Activated T-helper 2 cell treated with anti-CD3 and anti-CD28 coated beads, Interferon-gamma antibody, Interleukin-2, Interleukin-4, amounts not matched to agents 10 μg/mL and 5 μg/mL and 100 μg/mL, durations not matched to agents 14 hours and 24 hours and 36 hours (primary cell): ENCODE measurements at places on chromosomes 1 and 21. TPM values are rescaled to one million over a fixed set of nuclear protein-coding genes. Genes with fewer than 3 reads are reported as not detected.

DNA sequence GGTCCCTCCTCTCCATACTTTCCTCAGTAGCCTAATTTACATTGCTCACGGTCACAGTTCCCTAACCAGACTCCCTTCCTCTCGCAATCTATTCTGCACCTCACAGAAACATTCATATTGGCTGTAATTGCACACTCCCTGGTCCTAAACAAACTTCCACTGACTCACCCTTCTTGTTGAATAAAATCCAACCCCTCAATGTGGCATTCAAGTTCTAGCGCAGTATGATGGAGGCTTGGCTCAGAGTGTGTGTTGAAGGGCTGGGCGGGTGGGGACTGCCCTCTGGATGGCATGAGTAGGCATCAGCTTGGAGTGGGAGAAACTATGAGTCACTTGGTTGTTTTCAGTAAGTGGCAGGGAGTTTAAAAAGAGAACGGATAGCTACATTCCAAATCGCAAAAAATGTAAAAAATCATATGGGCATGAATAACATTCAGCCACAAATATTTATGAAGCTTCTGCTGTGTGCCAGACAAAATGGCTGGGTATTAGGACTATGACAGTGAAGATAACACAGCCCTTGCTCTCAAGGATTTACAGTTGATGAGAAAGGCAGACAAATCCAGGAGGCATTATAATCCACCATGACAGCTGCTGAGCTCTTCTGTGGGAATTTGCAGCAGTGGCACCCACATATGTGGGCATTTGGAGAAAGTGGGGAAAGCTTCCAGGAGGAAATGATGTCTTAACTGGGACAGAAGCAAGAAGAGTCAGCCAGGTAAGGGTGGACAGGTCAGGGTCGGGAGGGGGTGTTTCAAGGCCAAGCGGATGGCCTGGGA, 42.2 kb upstream of the LYST start:
- no peaks in the 10 kb centered on the region for H3K36me3 ChIP-seq
- no peak overlapping the region for H3K4me3 ChIP-seq
- H3K27me3 ChIP-seq, result peaks cover 8% of the 10 kb centered on the region
- peaks cover 38% of the 10 kb centered on the region for H3K4me1 ChIP-seq

DNA sequence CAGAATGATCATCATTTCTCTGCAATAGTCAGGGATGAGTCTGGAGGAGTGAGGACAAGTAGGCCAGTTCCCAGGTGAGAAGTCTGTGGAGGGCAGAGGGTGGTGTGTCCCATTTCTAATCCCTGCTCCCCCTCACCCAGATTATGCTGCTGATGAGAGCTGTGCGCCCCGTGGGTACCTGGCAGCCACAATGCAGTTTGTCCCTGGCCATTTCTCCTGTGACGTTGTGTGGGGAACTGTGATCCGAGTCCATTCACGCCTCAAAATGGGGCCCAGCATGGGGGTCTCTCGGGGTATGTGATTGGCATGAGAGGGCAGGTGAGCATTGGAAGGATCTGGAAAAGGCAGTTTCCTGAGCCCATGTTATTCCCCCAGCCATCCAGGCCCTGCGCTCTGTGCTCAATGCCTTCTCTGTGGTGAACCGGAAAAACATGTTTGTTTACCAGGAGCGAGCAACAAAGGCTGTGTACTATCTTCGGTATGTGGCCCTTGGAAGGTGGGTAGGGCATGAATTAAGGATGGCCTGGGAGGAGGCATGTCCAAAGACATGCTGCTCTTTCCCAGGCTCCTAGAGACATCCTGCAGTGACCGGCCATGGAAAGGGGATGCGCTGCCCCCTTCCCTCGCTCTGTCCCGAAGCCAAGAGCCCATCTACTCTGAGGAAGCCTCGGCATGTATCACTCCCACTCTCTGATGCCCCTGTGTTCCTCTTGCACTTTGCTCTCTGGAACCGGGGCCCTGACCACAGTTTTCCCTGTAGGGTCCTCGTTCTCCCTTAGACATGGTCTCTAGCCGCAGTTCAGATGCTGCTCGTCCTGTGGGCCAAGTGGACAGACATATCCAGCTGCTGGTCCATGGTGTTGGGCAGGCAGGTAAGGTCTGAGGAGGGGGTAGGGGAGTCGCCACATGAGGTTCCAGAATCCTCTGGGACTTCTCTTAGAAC, 16.4 kb downstream of the HYI start:
- H3K4me3 ChIP-seq, result no peak overlapping the region
- no peak for DNase-seq
- no peaks in the 10 kb centered on the region for H3K27me3 ChIP-seq
- H3K4me1 ChIP-seq, result no peaks in the 10 kb centered on the region
- H3K36me3 ChIP-seq, result peaks cover 53% of the 10 kb centered on the region
- H3K27ac ChIP-seq, result no peak overlapping the region

DNA sequence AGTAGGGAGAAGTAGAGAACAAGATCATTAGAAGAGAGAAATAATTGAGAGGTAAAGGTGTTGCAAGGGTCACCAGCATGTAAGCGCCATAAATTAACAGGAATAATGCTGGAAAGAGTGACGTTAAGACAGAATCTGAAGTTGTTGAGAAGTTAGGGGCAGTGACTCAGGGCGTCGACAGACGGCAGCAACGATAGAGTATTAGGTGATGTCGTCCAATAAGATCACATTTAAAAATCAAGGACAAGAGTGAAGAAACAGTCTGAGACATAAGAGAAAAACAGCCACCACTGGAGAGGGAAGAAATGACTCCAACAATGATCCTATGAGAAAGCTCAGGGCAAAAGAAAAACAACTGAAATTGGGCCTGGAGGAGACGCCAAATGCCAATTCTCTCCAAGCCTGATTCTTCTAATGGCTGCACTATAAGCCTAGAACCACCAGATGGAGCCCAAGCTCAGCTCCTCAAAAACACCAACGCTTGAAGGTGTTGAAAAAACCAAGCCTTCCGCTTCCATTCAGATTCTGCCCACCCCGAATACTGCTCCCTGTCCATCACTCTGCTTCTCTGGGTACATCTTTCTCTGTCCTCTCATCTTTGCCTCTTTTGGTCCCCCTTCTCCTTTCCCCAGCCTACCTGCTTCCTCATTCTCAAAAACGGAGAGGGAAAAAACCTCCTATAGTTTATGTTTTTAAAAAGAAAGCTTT, 70.0 kb downstream of the LUZP1 start:
- H3K27me3 ChIP-seq, result no peaks in the 10 kb centered on the region
- peaks cover 11% of the 10 kb centered on the region for H3K36me3 ChIP-seq

The OBSCN gene
- total RNA-seq, result 22.1 and 25.4 TPM in 2 replicates

The CELA3A gene
- total RNA-seq, result not detected in 2 replicates

The MUL1 gene
- total RNA-seq, result 17.1 and 17.4 TPM in 2 replicates

DNA sequence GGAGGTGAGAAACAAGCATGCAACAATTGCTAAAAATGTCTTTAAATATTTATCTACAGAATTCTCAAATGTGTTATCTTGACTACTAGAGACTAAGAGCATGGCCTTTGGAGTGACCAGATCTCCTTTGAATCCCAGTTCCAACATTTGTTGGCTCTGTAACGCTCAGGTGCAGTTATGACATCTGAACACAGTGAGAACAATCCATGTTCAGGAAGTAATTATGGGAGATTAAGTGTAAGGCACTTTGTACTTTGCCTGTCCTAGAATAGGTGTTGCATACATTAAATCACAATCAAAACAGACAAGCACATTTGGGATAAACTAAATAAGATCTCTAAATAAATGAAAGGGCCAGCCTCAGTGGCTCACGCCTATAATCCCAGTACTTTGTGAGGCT, 454.5 kb downstream of the SMYD3 start:
- no peak for DNase-seq
- H3K4me1 ChIP-seq, result no peaks in the 10 kb centered on the region
- no peaks in the 10 kb centered on the region for H3K36me3 ChIP-seq
- no peak overlapping the region for H3K4me3 ChIP-seq
- H3K27ac ChIP-seq, result no peak overlapping the region

GRCh38 chr21:41459884-41460534, 34.0 kb downstream of the MX1 start:
- peaks cover 1% of the 10 kb centered on the region for H3K4me1 ChIP-seq
- no peak overlapping the region for H3K27ac ChIP-seq
- no peaks in the 10 kb centered on the region for H3K27me3 ChIP-seq
- H3K36me3 ChIP-seq, result peaks cover 57% of the 10 kb centered on the region

DNA sequence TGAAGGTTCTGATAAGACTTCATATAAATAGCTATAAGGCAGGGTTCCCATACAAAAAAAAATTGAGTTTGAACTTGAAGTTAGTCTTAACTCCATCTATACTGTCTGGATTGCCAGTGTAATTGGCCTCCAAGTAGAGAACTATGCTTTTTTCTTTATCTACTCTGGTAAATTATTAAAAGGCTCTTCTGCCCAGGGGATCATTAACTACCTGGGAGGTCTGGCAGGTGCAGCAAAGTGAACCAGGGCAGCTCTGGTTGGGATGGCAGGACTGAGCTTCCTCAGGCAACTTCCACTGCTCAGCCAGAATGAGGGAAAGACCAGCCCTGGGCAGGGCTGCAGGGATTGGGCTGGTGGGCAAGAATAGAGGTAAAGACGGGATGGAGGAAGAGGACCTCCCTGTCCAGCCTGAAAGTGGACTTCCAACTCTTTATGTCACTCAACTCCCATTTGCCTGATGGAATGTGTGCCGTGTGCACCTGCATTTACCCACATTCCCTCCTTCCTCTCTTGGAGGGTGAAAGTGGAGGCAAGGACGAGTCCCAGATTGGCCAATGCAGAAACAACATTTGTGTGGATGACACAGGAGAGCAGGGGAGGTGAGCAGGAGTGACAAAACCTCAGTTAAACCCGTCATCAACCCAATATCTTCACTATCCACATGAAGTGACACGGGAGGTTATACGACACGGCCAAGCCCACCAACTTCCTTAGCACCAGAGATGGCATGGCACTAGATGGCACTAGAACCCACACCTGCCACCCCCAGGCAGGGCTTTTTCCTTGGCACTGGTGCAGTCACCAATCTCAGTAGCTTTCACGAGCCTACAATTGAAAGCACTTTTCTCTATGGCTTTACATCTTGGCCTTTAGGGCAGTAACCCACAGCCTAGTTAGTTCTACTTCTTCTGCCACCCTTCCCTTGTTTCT, 25.2 kb downstream of the CCN1 start:
- no peaks in the 10 kb centered on the region for H3K4me1 ChIP-seq
- no peak overlapping the region for H3K27ac ChIP-seq
- H3K27me3 ChIP-seq, result no peaks in the 10 kb centered on the region
- no peak for DNase-seq
- H3K36me3 ChIP-seq, result no peaks in the 10 kb centered on the region
- H3K4me3 ChIP-seq, result no peak overlapping the region

DNA sequence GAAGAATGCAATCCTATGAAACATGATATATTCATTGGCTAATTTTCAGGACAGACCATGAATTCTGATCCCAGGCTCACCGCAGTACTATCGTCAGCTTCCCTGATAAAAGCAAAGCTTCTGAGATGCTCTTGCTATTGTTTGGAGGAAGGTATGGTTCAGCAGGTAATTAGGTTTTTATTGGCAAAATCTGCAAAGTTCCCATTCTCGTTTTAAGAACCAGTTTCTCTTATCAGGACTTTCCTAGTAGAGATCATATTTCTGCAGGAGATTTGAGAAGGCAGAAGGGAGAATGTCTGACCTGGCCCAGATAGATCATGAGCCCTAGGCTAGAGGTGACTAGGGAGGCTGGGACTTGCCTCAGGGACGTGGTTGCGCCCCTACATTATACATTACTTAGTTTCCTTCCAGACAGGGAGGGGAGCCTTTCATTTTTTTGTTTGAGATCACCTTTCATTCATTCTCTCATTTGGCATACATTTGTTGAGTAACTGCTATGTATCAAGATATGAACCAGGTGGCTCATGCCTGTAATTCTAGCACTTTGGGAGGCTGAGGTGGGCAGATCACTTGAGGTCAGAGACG, 108.8 kb downstream of the NRIP1 start:
- no peaks in the 10 kb centered on the region for H3K36me3 ChIP-seq
- no peaks in the 10 kb centered on the region for H3K27me3 ChIP-seq
- H3K4me1 ChIP-seq, result no peaks in the 10 kb centered on the region
- no peak overlapping the region for H3K27ac ChIP-seq

DNA sequence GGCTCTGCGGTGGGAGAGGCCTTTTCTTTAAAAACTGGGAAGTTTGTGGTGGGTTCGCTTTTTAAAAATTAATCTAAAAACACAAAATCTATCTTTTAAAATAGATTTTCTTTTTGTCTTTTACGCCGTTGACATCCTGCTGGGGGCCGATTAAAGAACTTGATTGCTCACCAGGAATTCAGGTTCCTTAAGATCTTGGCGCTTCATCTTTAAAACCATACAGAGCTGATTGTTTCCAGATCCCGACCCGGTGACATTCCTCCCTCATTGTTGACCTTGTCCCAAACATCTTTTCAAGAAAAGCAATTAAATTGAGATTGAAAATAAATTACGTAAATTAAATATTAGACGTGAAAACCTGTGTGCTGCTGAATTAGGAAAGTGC, 546 bp upstream of the ZNF697 start:
- H3K27me3 ChIP-seq, result peaks cover 23% of the 10 kb centered on the region
- H3K4me1 ChIP-seq, result peaks cover 53% of the 10 kb centered on the region
- DNase-seq, result no peak
- peak overlapping the region; percentile 92 for H3K4me3 ChIP-seq

GRCh38 chr21:46375560-46376230, 51.7 kb downstream of the PCNT start:
- peaks cover 43% of the 10 kb centered on the region for H3K36me3 ChIP-seq
- no peaks in the 10 kb centered on the region for H3K27me3 ChIP-seq
- no peak overlapping the region for H3K4me3 ChIP-seq
